Esophagus muscularis mucosa (tissue), 4 donors: ENCODE measurements at places on chromosomes 12 and 14.

- no peak for DNase-seq
Observed at GRCh38 chr14:60317609-60318008, 68.6 kb downstream of the PPM1A start.

DNA sequence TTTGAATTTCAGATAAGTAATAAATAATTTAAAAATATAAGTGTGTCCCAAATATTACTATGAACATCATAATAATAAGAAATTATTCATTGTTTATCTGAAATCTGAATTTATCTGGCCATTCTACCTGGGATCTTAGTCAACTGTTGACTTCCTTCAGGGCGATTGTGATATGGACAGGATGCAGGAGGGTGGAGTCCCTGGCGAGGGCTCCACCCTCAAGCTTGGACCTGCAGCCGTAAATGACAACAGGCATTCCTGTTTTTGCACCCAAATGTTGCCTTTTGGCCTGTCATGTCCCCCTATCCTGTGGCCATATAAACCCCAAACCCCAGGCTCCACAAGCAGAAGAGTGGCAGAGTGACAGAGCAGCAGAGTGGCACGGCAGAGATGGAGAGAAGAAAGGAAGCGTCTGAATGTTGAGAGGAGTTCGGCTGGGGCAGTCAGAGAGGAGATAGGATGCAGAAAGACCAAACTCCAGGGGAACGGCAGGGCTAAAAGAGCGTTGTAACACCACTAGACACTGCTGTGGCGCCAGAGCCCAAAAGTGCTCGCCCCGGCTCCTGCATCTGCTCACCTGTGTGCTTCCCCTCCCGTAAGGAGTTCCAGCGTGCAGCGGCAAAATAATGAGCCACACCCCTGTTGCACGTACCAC, 39.4 kb upstream of the FUT8 start:
- no peak for DNase-seq

DNA sequence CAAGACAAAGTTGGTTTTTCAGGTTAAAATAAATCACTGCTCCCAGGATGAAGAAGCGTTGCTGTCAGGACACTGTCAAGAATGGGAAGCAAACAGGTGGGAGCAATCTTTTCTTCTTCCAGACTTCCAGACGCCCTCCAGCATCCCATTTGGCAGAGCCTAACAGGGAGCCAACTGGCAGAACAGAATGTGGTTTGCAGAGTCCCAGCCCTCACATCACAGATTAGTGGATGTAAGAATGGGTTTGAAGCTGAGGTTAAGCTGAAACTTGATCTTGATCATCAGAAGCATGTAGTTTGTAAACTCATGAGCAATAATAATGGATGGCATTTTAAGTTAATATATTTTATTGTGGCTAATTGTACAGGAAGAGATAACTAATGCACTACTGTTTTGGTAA, 636.4 kb downstream of the SLC6A15 start:
- no peak for DNase-seq

DNA sequence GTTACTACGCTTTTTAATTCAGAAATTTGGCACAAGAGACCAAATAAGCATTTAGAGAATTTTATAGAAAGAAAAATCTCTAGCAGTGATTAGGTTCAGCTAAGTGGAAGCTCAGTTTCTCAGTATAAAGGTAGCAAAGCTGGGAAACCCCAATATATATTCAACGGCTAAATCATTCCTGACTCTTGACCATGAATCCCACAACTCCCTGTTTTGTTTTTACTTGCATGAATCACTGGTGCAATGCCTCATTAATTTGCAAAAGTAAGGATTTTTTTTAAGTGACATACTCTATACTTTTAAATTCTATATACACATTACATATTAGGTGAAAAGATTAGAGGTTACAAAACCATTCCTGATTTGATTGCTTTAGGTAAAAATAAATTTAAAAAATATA, 74.3 kb upstream of the PLEKHG7 start:
- no peak for DNase-seq

- DNase-seq: no peak
Observed at GRCh38 chr12:12460935-12461922, 101.4 kb downstream of the DUSP16 start.

DNA sequence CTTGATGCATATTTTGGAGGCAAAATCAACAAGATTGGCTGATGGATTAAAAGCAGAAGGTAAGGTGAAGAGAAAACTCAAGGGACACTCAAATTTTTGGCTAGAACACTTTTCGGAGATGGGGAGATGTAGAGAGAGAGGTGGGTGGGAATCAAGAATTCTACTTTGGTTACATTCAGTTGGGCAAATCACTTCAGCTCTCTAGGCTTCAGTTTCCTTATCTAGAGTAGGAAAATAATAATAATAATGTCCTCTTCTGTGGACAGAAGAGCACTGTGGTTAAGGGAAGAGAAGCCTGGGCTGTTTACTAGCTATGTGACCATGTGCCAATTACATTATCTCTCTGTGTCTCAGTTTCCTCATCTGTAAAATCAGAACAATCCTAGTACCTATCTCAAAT, 23.4 kb upstream of the DHRS2 start:
- DNase-seq: no peak

- no peak for DNase-seq
Observed at GRCh38 chr12:109997393-109997792, 1.2 kb upstream of the GIT2 start.

DNA sequence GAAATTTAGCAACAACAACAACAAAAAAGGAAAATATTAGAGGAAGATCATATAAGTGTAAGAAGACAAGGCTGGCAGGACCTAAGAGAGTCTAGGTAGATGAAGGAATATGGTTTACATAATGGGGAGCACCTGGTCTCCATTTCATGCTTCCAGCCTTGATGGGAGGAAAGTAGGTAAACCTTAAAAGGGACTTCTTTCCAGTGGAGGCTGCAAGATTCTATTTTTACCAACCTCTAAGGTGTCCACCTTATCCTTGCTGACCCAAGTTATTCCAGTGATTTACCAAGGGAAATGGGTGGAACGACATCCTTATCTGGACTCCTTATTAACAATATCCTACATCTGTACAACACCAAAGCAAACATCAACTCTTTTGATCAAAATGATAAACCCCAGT, 30.0 kb downstream of the DAD1 start:
- no peak for DNase-seq

DNA sequence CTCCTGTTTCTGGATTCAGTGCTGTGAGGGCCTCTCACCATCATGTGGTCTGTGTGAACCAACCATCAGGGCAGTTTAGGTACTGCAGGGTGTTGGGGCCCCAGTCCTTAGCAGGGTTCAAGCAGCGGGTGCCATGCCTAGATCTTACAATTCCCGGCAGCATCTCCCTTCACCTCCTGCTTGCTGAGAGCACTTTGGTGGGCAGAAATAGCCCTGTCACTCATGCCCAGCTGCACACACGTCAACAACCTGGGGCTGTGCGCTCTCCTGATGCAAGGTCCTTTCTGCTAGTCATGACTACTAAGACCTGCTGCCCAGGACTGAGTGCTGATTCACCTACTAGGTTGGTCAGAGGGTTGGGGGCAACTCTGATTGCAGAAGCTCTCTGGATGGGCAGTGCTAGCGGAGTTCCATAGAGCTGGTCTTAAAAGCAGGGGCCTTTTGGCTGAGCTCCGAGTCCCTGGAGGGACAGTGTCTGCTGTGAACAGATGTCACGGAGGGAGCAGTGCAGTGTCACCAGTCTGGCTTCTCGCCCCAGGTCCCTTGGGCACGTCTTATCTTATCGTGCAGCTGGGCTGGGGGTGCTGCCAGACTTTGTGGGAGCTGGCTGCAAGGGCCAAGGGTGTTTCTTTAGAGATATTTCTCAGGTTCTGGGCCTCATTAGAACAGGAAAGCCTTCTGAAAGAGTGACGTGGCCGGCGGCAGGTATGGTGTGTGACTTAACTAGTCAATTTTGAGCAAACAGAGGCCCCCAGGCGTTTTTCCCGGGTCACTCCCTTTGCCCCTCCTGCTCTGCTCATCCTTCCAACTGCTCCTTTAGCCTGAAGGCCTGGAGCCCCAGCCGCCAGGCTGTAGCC, 71.8 kb downstream of the NINJ2 start:
- no peak for DNase-seq

DNA sequence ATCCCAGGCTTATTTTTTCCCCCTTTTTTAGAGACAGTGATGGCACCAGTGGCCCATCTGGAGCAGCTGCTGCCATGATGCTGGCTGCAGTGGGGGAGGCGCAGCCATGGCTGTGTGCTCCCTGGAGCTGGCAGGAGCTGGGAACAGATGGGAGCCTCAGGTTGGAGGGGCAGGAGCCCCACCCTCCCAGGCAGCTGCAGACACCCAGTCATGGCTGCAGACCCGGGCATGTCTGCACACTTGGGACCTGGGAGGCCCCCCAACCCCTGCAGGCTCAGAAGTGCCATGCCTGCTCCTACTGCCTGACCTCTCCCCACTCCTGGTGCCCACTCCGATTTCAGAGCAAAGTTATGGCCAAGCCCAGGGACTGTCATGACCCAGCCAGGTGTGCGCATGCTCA, 25.1 kb downstream of the CDKL1 start:
- no peak for DNase-seq

- DNase-seq: no peak
Observed at GRCh38 chr12:53938326-53939140, at the start of gene HOXC13. HOXC13 (plus strand) TSS chr12:53938831; CDS start chr12:53938907, 76 bp downstream.

GRCh38 chr12:57621497-57622292, 10.5 kb downstream of the ARHGEF25 start:
- DNase-seq: no peak

DNA sequence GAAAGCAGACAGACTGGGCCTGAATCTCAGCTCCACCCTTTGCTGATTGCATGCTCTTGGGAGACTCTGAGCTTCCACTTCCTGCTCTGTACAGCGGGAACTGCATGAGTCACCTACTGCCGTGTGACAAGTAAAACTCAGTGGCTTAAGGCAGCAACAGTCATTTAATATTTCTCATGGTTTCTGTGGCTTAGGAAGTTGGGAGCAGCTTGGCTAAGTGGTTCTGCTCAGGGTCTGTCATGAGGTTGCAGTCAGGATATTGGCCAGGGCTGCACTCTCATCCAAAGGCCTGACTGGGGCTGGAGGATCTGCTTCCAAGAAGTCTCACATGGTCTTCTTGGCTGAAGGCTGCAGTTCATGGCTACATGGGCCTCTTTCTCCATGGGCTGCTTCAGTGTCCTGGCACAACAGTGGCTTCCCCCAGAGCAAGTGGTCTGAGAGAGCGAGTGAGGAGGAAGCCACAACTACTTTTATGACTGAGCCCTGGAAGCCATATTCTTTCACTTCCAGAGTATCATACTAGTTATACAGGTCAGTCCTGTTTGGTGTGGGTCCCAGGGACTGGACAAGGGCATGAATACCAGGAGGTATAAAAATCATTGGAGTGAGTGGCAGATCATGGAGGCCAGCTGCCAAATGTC, 49.7 kb downstream of the FAM222A start:
- DNase-seq: no peak

GRCh38 chr12:55698241-55698955, 9.3 kb downstream of the ITGA7 start:
- DNase-seq: no peak

DNA sequence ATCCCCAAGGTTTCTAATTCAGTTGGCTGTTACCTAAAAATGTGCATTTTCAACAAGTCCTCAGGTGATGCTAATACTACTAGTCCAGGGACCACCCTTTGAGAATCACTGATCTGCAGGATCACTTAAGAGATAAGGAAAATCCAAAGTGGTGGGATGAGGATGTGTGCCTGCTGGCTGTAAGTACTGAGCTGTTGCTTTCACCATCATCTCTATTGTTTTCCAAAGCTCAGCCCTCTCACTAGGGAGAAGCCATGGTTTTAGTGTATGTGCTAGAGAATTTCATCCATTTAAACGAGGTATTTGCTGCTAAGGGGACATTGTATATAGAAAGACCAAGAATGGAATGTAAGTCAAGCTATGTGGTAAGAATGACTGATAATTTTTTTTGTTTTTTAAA, 202.3 kb downstream of the KIF21A start:
- DNase-seq: no peak

- no peak for DNase-seq
Observed at GRCh38 chr14:75011356-75011994, 8.8 kb downstream of the EIF2B2 start.

DNA sequence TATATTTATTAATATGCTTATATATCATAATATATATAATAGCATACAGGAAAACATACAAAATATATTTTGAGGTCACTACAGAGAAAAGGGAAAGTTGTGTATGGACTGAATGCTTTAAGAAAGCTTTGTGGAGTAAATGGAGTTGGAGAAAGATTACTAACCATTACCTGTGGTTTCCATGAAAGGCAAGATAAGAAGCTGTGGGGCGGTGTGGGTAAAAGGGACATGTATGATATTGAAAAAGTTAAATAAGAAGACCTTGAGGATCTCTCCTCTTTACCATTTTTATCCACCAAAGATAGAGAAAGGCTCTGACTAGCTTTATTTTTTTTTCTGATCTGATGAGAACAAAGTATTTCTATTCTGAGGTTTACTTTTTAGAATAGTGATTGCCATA, 404.4 kb downstream of the TRHDE start:
- no peak for DNase-seq

DNA sequence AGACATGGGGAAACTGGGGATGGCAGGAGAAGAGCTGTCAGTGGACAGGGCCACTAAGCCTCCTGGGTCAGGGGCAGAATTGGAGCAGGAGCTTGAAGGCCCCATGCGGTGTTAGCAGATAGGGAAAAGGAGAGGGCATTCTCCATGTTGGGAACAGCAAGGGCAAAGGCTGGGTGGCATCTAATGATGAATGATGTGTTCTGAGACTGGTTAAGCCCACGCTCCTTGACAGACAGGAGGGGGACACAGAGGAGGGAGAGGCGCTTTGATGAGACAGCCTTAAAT, 63.0 kb downstream of the CLMN start:
- no peak for DNase-seq

GRCh38 chr12:1246637-1247036, 255.6 kb downstream of the ERC1 start:
- no peak for DNase-seq

- no peak for DNase-seq
Observed at GRCh38 chr12:81668475-81668874, 90.7 kb downstream of the PPFIA2 start.

DNA sequence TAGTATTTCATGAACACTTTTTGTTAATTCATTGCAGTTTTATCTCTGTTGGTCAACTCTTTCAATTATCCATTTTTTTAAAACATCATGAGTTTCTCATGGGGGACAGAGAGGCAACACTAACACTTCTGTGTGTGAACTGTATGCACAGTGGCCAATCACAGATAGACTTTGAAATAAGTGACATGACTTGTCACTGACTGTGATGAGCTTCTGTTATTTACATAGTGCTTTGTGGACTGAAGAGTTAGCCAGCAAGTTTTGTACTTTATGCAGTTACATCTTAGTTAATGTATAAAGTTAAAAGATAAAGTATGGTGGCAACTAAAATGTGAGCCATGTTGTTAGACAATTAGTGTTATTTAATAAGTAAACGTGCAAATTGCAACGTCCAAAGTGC, 16.1 kb downstream of the FERMT2 start:
- no peak for DNase-seq
